ENCODE measurements at places on chromosomes 7 and 10.
A peak's percentile ranks its signal among the peaks of the same experiment; 100 is the strongest.

DNA sequence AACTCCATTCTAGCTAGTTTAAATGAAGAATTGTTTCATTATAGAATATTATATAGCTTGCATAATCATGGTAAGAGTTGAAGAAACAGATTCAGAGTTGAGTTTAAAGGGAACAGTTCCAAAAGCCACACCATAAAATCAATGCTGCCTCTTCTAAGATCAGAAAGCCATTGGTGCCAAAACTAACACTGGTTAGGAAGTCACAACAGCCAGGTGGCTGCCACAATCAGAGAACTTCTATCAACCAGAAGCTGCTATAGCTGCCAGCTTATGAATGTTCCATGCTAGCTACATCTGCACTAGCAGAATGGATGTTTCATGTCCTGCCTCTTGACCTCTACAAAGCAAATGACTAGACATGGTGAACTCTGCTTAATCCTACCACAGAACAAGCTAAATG lies 583.1 kb upstream of the LRRN3 start:
- no peak for DNase-seq

DNA sequence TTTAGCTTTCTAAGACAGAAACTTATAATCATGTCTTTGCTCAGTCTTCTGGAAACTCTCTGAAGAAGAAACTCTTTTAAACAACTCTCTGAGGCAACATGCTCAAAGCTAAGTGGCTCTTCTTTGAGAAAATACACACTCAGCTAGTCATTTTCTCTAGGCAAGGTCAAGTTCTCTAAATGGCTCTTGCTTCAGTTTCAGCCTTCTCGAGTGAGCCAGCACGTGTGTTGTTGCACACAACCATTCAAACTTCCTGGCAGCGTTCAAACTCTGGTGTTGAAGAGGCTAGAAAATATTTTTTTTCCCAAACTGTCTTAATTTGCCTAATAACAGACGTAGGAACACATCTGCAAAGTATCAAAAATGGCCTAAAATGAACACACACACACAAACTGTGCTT lies 129.1 kb downstream of the THSD7A start:
- DNase-seq, result no peak

GRCh38 chr7:109322833-109323232 lies 753.2 kb downstream of the DNAJB9 start:
- no peak for DNase-seq

GRCh38 chr7:46321556-46322205 lies 400.6 kb upstream of the IGFBP3 start:
- DNase-seq, result no peak

GRCh38 chr7:50306494-50307367 lies 2.2 kb downstream of the IKZF1 start:
- DNase-seq, result no peak

DNA sequence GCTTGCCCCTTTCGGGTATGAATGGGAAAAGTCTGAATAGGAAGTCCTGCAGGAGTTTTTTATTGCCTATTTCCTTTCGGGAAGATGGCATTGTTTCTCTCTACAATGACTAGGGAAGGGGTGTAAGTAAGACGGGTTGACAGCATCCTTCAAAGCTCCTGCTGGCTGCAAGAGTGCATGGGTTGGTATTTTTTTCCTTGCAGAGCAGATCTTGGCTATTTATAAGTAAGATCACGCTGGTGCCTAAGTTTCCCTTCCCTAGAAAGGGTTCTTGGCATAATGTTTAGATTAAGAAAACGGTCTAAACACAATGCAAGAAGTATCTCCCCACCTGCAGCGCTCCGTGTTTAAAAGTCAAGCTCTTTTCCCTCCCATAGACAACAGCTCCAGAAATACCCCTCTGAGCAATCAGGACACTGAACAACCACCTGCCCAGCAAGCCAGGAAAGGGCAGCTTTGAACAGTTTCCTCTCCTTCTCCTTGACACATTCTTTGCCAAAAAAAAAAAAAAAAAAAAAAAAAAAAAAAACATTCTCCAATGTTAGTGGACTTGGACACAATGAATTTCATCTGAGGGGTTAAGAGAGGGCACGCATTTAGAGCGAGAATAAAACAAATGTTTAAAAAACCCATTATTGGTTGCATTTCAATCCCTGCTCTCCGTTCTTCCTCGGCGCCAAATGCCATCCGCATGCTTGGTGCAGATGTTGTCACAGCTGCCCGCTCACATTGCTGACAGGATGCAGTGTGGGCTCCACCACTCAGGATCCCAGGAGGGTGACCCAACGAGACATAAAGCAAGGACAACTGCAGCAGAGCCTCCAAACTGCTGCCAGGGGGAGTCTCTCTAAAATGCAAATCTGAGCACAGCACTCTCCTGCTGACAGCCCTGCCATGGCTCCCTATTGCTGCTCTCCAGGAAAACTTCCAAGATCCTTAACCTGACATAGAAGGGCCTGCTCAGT lies 427.4 kb upstream of the MGMT start:
- no peak for DNase-seq

DNA sequence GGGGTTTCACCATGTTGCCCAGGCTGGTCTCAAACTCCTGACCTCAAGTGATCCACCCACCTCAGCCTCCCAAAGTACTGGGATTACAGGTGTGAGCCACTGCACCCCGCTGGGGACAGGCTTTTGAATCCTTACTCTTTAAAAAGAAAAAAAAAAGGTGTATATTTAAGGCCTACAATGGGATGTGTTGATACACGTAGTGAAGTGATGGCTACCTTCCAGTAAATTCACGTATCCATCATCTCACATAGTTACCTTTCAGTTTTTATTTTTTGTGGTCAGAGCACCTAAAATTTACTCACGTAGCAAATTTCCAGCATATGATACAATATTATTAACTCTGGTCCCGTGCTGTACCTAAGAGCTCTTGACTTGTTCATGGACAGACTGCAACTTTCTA lies 119.5 kb upstream of the INSYN2A start:
- DNase-seq, result no peak

GRCh38 chr7:44921607-44922350 lies 36.4 kb upstream of the PURB start:
- peak; percentile 100 for DNase-seq

GRCh38 chr10:1044146-1044545 lies 4.8 kb downstream of the IDI1 start:
- DNase-seq, result no peak

DNA sequence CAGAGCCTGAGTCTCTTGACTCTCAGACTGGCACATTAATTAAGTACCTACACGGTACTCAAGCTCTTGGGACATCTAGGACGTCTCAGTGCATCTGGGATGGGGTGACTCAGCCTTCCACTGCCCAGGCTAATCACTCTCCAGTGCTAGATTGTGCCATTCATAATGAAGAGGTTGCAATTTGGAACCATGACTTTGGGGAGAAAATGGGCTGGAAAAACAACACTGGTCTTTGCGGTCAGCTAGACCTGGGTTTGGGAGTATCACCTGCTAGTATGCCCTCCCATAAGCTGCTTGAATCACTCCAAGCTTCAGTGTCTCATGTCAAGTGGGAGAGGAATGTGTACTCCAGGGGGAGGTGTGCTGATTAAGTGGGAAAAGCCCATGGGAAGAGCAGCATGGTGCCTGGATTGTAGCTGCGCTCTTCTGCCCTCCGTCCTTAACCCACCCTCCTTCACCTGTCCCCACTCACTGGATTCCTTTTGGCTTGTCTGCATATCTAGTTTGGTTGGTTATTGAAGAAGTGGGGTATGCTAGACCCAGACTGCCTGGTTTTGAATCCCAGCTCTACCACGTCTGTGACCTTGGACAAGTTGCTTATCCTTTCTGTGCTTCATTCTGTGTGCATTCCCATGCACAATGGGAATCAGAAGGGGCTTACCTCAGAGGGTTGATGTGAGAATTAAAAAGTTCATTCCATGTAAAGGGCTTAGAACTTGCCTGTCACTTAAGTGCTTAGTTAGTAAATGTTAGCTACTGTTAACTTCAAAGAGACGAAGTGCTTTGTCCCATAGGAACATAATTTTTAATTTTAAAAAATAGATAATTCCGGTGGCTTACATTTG lies 3.8 kb downstream of the NFE2L3 start:
- DNase-seq, result no peak

- DNase-seq, result no peak
Measured at GRCh38 chr10:20744821-20745220, 152.3 kb downstream of the NEBL start.

- no peak for DNase-seq
Measured at GRCh38 chr7:127587663-127588018, 570 bp upstream of the ARF5 start.

DNA sequence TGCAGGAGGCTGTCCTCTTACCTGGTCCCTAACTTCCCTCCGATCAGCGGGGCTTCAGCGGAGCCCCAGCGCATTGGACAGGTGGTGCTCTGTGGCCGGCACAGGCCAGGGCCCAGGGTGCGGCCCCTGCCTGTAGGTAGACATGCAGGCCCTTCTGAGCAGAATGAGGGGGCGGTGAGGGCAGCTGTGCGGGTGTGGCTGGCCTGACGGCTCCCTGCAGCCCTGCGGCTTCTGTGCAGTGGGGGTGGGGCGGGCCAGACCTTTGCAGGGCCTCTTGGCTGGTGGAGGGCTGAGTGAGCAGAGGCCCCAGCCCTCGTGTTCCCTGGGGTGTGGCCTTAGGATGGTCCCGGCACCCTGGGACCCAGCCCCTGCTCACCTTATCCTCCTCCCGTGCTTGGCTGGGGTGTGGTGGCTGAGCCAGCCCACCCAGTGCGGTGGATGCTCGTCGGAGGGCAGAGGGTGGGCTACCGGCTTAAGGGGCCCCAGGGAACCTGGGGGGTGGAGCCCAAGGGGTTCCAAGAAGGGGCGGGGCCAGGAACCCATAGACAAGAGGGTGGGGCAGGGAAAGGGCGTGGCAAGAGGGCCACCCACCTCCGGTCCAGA lies 175.2 kb upstream of the TNRC18 start:
- DNase-seq, result no peak

DNA sequence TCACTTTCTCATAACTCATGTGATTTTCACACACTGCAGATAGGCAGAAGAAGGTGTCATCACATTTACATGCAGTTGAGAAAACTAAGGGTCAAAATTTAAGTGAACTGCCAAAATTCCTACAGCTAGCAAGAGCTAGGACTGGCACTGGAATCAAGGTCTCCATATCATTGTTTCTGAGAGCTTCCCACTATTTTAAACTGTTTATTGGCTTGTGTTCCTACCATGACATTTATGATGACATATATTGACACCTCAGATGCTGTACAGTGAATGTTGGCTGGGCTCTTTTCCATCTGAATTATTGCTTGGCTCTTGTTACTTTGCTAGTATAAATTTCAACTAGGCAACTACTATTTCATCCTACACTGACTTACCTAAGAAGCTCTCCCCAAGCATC lies 2.0 kb downstream of the THSD7A start:
- DNase-seq, result no peak

DNA sequence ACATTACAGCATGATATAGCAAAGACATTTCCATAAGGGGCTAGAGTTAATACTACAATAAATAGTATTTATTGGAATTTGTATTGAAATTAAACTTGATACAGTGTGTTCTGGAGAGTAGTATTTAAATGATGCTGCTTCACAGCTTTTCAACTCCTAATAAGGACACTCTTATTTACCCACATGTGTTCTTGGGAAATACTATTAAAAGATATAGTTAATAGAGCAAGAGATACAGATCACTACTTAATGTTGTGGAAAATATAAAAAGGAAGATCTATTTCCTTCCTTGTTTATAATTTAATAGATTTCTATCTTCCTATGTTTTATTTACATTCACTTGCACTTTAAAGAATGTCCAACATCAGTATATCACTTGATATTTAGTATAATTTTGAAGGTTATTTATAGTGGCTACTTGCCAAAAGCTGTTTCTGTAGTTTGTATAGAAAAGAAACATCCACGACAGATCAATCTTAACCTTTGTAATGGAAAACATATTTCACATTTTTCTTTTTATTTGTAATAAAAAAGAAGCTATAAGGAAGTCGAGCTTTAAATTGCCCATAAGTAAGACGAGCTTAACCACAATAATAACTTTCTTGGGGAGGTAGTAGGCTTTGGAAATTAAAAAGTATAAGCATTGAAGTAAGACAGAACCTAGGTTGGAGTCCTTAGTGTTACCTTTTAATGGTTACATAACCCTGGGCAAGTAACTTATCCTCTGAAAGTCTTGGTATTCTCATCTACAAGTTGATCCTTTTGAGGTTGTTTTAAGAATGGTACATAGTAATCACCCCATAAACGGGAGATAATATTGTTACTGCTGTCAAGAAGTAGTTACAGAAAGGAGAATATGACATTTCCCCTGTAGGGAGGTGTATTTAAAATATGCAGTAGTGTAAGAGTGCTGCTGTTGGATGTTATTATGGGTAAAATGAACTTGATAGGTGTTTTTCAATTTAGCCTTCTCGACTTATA lies 32.8 kb downstream of the CPED1 start:
- no peak for DNase-seq

DNA sequence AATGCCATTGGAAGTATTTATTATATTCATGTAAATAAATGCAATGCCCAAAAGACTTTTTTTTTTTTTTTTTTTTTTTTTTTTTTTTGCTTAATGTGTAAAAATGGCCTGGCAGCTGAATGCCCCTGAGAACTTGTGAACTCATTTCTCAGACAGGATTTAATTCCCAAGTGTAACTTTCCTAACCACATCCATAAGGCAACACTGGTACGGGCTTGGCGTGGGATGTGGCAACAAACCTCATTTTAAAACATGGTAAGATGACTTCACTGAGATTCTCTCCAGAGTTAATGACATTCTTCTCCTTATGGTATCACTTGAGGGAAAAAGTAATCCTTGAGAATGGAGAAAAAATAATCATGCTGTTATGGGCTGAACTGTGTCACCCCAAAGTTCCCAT lies 150.4 kb downstream of the DGKI start:
- DNase-seq, result no peak

GRCh38 chr10:79293841-79294581 lies 53.3 kb upstream of the PPIF start:
- no peak for DNase-seq

GRCh38 chr7:107847168-107847835 lies 43.7 kb upstream of the DLD start:
- DNase-seq, result no peak

GRCh38 chr10:127887541-127888415 lies 5.0 kb downstream of the CLRN3 start:
- DNase-seq, result no peak

DNA sequence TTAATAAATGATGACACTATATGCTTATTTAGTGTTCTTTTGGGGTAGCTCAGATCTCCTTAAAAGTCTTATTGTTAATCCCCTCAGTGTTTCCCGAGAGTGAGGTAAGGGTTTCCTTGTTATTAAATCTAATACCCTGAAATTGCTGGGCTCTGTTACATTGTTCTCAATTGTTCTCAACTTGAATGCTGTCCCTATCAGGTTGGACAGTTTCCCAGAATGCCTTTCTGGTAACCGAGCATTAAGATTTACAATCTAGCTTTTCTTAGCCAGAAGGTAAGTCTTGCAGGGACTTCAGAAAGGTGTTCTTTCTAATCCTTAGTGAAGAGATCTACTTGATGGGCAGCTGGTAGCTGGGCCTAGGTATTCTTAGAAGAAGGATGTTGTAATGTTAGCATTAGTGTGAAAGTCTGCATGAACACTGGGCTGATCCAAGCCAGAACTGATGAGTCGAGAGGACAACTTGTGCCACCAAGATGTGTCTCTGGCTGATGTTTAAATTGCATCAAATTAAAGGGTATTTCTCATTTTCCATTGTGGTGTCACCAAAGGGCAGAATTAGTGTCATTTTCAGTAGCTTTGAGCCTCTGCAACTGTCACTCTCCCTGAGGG lies 89.9 kb downstream of the SND1 start:
- DNase-seq, result no peak

- DNase-seq, result no peak
Measured at GRCh38 chr7:46207931-46208634, 287.0 kb upstream of the IGFBP3 start.

GRCh38 chr7:133139801-133140200 lies 57.9 kb upstream of the CHCHD3 start:
- DNase-seq, result no peak
